LHCN-M2 (cell line): ENCODE measurements at places on chromosomes 3 and 15. TPM values are rescaled to one million over a fixed set of nuclear protein-coding genes. Genes with fewer than 3 reads are reported as not detected.

The SCN5A gene
- 39.0 and 45.9 TPM in 2 replicates for total RNA-seq

The ACKR2 gene
- total RNA-seq, result 0.11 TPM in 1 of 2 replicates, not detected in the other

The PLIN1 gene
- total RNA-seq, result 0.06 TPM in 1 of 2 replicates, not detected in the other

The MUC13 gene
- 0.17 and 0.71 TPM in 2 replicates for total RNA-seq

The DISP2 gene
- total RNA-seq, result 1.2 and 1.3 TPM in 2 replicates

The THBS1 gene
- 2,731 and 2,850 TPM in 2 replicates for total RNA-seq

The TGM4 gene
- 0.06 and 0.13 TPM in 2 replicates for total RNA-seq

The CLCN2 gene
- total RNA-seq, result 4.4 and 5.9 TPM in 2 replicates

The RPN1 gene
- 339 and 355 TPM in 2 replicates for total RNA-seq

The LRTM1 gene
- total RNA-seq, result not detected in 2 replicates

The TMEM45A gene
- total RNA-seq, result 36.3 and 38.8 TPM in 2 replicates

The GHSR gene
- total RNA-seq, result not detected in 2 replicates

The DOCK3 gene
- total RNA-seq, result 0.45 and 0.46 TPM in 2 replicates

The A4GNT gene
- not detected in 2 replicates for total RNA-seq

The COLQ gene
- 0.13 and 0.40 TPM in 2 replicates for total RNA-seq

The DNASE1L3 gene
- not detected in 2 replicates for total RNA-seq

The C3orf20 gene
- not detected in 2 replicates for total RNA-seq

The NR2E3 gene
- total RNA-seq, result 0.06 TPM in 1 of 2 replicates, not detected in the other

The GOLGA6L7 gene
- total RNA-seq, result not detected in 2 replicates

The ACY1 gene
- 60.4 and 75.4 TPM in 2 replicates for total RNA-seq

The MORC1 gene
- not detected in 2 replicates for total RNA-seq

The POLR2H gene
- 106 and 116 TPM in 2 replicates for total RNA-seq

The ECE2 gene
- not detected in 2 replicates for total RNA-seq

The DAZL gene
- not detected in 2 replicates for total RNA-seq

The TMPRSS7 gene
- total RNA-seq, result not detected in 2 replicates

The CKMT1B gene
- not detected in 2 replicates for total RNA-seq

The CLSTN2 gene
- 0.13 and 0.17 TPM in 2 replicates for total RNA-seq
